ENCODE measurements at places on chromosomes 2 and 18. TPM values are rescaled to one million over a fixed set of nuclear protein-coding genes. Genes with fewer than 3 reads are reported as not detected.

SERPINB5 gene
- not detected for total RNA-seq

PAPOLG gene
- 10.0 TPM for total RNA-seq

BMP10 gene
- 0.49 TPM for total RNA-seq

GRCh38 chr18:44450226-44450625 is 230.5 kb upstream of the SETBP1 start:
- DNase-seq, result no peak

- DNase-seq, result no peak
Observed at GRCh38 chr18:43534511-43534910, 257.2 kb upstream of the SYT4 start.

DNA sequence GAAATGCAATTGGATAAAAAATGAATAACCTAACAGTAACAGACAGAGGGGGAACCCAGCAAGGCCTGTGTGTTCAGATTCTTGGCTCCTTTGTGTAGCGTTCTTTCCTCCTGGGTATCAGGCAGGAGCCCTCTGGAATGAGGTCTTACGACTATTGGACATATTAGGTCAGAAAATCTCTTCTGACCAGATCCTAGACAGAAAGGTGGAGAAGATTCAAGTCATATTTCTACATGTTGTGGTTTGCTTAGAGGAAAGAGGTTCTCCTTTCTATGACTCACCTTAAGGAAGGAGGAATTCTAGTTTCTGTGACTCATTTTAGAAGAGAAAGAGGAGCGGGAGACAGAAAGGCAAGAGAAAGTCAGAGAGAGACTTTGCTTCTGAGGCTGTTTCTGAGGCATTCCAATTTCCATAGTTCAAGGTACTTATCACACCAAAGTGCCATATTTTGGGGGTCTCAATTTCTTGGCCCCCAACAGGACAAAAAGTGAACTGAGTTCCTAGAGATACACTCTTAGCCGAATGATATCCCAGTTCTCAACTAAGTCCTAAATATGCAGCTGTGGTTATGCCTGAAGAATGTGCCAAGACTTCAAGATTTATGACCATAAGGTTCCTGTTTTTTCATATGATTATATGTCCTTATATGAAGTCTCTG is 618.6 kb downstream of the ZEB2 start:
- DNase-seq, result no peak

DNA sequence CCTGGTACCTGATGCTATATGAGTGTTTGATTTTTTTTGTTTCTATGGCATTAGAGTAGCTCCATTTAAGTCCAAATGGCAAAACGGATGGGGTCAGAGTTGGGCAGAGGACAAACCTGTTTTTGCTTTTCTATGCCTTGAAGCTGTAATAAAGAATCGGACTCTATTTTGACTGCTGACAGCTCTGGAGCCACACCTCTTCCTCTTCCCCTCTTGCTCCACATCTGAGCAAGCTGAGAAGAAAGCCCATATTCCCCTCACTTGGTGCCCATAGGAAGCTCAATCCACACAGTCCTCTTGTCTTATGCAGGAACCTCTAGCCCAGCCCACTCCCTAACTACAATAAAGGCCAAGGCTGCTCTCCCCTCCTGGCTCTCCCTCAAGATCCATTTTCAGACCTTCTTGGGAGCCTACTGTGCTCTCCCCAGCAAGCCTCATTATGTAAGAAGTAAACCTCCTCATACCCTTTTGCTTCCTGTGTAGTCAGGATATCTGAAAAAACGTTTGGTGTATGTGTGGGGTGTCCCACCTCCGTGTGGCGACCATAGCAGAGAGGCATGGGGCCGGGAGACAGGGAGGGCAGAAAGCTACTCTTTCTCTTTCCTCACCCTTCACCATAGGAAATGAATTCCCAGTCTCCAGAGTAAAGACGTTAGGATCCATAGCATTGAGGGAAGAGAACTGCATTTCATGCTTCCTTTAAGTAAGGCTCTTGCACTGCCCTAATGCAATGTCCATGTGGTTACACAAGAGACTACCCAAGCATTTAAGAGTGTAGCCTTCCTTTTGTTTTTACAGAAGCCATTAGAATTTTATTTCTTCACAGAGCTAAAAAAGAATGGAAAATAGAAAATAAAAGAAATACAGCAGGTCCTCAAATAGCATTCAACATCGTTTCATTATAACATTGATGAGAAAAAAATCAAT is 41.9 kb upstream of the RAPGEF4 start:
- DNase-seq, result no peak

- no peak for DNase-seq
Observed at GRCh38 chr2:108942888-108943287, 46.1 kb downstream of the EDAR start.
